Activated T-helper 1 cell treated with Interleukin-2 at 50 U/mL for 16 hours (primary cell): ENCODE measurements at places on chromosomes 16 and 17.

DNA sequence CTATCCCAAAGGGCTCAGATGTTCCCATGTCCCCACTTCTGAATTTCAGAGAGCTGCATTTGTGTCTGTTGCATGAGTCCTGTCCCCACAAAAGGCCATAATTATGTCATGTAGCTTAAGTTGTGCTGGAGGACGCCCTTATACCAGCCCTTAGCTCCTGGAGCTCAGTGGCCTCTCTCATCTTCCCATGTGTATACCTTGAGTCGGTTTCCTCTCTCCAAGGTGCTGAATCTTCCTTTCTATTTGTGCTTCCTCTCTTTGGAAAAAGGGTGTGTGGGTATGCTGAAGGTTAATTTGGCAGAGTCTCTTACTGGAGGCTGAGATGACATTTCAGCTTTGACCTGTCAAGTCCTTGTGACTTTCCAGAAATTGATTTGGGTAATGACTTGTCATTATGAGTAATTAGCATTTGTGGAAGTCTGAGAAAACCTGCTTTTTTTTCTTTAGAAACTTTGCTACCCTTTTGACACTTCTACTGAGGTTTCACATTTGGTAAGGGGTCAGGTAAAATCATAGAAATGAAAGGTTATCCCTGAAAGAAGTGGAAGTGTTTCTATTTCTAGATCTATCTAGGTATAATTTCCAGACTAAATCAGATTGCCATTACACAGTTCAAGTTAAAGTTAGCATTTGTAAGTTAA is 185.4 kb downstream of the ABCC12 start:
- DNase-seq = no peak

DNA sequence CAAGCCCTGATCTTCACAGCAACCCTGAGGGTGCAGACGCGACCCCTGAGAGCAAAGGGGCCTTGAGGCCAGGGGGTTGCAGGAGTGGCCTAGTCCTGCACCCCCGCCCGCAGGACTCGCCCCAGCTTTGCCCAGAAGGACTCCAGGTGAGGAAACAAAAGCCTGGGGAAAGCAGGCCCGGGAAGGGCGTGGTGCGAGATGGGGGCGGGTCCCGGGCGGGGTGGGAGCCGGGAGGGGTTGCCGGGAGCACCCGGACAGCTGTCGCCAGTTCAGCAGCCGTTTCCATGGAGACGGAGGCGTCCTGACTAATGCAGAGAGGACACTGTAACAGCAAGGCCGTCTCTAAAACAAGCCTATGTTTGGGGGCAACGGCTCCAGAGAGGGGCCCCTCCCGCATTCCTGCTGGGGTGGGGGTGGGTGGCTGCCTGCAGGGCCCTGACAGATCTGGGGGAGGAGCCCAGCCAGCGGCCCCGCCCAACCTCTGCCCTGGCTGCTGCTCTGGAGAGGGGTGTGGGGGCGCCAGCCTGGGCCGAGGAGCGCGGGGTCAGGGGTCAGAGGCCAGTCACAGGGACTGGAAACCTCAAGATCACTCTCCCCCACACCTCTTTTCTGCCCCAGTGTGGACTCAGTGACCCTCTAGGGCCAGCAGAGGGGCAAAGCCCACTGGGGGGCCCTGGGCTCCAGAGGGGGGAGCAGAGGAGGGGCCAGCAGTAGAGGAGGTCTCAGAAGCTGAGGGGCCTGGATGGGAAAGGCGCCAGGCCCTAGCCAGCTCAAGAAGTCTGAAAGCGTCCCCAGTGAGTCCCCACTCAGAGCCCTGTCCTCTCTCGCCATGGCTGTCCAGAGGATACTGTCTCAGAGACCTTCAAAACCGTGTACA is 3.1 kb upstream of the TPPP3 start:
- DNase-seq = no peak

DNA sequence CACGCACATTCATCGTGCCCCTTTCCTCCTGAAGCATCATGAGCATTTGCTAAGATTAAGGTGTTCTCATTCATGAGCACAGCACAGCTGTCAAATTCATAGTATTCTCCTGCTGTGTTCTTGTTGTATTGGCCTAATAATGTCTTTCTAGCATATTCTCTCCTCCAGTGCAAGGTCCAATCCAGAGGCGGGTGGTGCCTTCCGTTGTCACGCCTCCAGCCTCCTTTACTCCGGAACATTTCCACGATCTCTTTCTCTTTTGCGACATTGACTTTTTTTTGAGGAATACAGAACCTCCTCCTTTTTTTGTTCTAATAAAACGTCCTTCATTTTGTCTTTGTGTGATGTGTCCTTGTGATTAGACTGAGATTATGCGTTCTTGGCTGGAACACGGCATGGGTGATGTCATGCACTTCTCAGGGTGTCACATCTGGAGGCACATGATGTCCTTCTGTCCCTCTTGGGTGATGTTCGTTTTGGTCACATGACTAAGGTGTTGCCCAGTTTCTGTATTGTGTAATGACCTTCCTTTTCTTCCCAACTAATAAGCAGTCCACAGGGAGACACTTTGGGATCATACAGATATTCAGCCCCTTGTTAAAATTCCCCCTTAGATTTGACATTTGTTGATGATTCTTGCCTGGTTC is 66.3 kb downstream of the CLEC16A start:
- no peak for DNase-seq

GRCh38 chr16:75279305-75279704 is 27.9 kb upstream of the BCAR1 start:
- DNase-seq = no peak

DNA sequence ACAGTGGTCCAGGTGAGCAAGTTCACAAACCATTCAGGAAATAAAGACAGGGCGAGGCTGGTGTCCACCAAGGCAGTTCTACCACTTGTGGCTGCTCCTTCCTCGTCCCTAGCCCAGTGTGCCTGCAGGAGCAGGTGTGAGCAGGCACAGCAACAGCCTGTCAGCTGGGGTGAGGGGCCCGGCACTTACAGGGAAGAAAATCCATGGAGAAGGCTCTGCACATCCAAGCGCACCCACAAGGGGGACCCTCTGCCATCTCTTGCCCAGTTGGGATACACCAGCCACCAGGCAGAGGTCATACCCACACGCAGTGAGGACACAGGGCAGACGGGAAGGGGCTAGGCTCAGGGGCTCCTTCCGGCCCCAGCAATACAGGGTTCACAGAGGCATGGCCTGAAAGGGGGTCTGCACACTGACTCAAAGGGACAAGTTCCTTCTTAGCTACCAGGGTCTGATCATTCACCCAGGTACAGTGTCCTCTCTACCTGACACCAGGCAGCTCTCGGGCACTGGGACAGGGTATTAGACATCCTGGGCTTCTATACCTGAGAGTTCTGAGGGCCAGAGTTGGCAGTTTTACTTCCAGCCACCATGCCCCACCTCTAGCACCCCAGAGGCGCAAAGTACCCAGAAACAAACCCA is 27.0 kb downstream of the CDIP1 start:
- DNase-seq = no peak

GRCh38 chr16:69663846-69664245 is 62.5 kb downstream of the NQO1 start:
- no peak for DNase-seq

GRCh38 chr16:65306300-65306699 is 184.4 kb upstream of the CDH11 start:
- no peak for DNase-seq

- no peak for DNase-seq
Observed at GRCh38 chr17:42886283-42887176, 14.1 kb upstream of the G6PC1 start.

DNA sequence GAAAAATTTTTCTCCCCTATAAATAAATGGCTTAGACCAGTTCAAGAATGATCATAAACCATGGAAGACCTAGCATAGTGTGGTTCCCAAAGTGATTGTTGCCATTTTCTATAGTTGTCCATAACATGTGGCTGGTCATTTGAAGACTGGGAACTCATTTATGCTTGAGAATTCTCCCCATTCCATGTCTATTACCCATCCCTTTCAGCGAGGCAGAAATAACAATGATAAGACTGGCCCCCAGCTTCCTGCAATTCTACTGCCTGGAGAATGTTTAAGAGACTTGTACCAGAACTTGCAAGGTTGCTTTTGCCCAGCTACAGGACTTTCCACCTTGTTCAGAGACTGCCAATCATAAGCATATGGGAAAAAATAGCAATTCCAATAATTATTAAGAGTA is 146.5 kb upstream of the CDH11 start:
- DNase-seq = no peak

DNA sequence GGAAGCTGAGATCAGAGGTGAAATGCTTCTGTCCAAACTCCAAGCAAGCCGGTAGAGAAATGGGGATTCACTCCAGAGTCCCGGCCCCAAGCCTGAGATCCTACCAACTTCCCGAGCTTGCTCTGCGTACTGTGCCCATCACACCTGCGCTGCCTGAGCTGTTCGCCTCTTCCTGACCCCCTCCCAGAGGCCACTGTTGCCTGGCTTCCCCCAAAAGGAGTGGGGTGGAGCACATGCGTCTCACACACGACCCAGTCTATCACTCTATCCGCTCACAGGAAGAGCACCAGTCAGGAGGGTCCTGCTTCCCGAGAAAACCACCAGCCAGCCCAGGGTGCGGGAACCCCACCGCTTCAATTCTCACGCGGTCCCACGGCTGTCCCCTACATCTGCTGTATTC is 13.5 kb upstream of the C16orf95 start:
- DNase-seq = no peak

GRCh38 chr17:44956998-44957981 is 9.7 kb upstream of the KIF18B start:
- no peak for DNase-seq

DNA sequence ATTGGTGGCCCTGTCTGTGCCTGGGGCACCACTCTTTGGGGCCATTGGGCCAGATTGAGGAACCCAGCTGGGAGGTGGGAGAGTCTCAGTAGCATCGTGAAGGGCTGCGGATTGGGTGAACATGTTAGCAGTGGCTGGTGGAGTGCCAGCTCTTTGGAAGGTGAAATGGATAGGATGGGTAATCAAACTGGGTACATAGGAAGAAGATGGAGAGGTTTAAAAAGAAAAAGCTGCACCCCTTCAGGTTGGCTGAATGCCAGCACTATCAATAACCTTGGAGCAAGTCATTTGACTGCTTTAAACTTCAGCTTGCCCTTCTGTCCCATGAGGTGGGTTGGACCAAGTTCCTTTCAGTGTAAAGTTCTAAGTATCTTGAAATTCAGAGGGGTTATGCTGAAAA is 95.0 kb downstream of the RPTOR start:
- DNase-seq = no peak

GRCh38 chr17:40303708-40304551 is 5.0 kb upstream of the RARA start:
- DNase-seq = no peak

- no peak for DNase-seq
Observed at GRCh38 chr17:19316761-19317358, 45.7 kb downstream of the B9D1 start.

GRCh38 chr17:61784510-61784909 is 78.8 kb downstream of the BRIP1 start:
- DNase-seq = no peak

GRCh38 chr16:17628983-17629382 is 158.2 kb upstream of the XYLT1 start:
- DNase-seq = no peak

DNA sequence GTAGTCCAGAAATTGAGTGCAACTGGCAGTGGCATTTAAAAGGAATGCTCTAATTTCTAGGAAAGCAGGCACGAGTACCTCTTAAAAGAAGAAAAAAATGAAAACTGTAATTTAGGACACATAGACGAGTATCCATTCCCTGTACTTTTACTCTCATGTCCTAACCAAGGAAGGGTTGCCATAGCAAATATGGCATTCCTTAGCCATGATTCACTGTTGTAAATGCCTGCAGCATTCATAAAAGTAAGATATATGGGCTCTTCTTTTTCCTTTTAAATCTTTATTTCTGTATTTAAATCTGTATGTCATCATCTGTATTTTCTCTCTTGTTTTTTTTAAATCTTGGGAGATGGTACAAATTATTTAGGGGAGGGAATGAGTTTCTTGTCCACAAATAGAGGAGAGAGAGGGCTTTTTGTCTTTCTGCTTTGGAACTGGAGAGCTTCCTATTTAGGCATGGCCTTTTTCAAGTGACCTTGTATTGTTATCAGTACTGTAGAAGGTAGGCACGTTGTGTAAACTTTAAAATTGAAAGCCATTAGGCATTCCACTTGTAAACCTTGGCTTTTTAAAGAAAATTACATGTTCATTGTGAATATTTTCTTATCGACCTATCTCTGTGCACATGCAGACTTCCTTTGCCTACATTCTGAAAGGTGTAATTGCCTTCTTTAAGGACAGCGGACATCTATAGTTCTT is 50.0 kb downstream of the TENT4B start:
- DNase-seq = no peak

DNA sequence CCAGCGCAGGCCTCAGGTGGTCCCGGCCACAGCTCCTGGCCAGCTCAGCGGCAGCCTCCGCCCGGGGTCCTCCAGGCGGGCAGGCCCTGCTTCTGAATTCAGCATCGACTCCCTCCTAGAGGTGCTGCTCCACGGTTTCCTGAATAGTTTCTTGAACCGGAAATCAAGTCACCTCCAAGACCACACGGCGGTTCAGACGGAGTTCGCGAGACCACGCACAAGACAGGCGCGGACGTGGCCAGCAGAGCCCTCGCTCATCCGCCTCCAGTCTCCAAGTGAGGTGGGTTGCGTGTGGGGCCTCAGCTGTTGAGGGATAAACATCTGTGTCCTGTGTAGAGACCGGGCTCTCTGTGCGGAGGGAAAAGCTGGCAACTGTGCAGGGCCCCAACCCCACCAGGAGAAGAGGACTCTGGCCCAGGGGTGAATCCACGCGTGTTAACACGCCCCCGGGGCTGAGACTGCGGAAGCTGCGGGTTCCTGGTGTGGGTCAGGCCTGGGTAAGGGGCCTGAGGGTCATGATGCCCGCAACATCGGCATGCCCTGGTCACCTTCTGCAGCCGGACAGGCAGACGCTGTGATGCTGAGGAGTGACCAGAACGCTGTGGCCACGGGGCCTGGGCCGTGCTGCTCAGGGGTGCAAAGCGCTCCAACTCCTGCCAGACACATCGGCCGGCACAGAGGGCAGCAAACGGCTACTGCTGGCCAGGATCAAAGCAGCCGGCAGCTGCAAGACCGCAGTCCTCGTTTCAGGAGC is 55.0 kb upstream of the METRNL start:
- no peak for DNase-seq

- no peak for DNase-seq
Observed at GRCh38 chr17:31583772-31584356, 192.4 kb downstream of the RAB11FIP4 start.

DNA sequence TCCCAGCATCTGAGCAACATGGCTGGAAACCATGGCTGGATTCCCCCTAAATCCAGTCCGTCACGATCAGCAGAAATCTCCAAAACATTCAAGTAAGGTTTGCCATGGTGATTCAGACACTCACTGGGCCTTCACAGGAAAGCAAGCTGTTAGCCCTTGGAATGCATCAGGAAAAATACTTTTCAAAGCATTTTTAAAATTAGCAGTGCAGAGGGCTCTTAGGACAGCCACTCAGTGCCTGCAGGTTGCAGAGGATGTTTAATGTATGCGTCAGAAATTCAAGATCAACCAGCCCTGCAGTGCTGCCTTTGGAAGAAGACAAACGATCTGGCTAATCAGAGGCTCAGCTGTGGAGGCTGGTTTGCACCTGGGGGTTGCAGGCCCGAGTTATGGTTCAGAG is 50.3 kb downstream of the FOXL1 start:
- DNase-seq = no peak

GRCh38 chr17:75843577-75844529 is at the start of gene UNC13D:
Gene UNC13D, minus strand, starts transcription at chr17:75844404. Its CDS starts 67 bp downstream, at chr17:75844337.
- peak; percentile 53 for DNase-seq
